H54 (cell line): ENCODE measurements at places on chromosomes 6 and 20.
A peak's percentile ranks its signal among the peaks of the same experiment; 100 is the strongest.

GRCh38 chr6:170545405-170545804 is 7.7 kb downstream of the PSMB1 start:
- no peak for DNase-seq

DNA sequence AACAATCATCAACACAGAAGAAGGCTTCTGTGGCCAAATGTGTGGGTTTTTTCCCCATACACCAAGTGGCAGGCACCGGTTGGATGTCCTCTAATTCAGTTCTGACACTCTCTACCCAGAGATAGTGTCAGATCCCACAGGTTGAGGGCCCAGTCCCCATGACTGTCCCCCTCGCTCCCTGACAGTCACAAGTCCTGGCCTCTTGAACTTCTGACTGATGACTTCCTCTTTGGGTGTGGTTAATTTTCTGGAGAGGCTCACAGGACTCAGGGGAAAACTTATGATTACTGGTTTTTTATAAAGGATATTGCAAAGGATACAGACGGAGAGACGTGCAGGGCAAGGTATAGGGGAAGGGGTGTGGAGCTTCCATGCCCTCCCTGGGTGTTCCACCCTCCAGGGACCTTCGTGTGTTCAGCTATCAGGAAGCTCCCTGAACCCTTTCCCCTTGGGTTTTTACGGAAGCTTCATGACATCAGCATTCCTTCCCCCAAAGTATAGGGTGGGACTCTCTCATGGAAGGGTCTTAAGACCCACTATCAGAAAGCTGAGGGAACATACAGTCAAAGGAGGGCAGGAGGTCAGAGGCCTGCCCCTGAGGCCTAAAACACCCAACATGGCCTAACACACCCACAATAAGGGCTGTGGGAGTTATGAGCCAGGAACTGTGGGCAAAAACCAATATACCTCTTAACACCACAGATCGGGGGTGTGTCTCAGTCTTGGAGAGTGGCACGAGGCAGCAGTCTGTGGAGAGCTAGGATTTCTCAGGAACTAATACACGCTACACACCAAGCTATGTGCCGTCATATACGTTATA is 33.3 kb downstream of the FARS2 start:
- no peak for DNase-seq

DNA sequence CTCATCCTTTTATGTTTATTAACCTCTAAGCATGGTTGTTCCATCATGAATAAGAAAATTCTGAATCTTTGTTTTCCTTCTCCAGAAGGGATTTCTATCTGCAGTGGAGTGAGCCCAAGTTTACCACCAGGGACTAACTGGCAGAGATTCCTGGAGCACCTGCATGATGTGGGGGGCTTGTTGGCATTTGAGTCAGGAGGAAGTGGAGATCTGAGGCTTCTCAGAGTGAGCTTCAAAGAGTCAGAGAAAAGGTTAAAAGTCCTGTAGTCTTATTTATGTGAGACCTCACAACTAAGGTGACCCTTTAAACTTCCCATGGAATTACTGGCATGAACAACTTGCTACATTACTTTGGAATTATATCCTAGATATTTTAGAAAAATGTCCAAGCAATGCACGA is 138.1 kb upstream of the SLC24A3 start:
- DNase-seq: no peak

GRCh38 chr6:165811512-165811911 is 148.5 kb upstream of the PDE10A start:
- no peak for DNase-seq

DNA sequence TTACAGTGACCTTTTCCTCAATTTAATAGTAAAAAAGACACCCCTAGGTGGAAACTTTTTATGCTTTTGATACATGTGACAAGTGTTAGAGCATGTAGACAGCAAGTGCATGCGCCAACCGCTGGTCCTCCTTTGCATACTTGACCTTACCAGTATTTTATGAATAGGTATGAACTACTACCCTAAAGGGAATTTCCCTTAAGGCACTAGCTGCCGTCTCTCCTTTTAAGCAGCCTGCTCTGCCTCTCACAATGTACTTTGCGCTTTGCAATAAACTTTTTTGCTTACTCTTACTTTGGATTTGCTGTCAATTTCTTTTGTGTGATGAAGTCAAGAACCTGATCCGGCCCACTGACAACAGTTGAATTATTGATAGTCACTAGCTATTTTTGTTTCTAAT is 50.6 kb upstream of the ZNF133 start:
- no peak for DNase-seq

DNA sequence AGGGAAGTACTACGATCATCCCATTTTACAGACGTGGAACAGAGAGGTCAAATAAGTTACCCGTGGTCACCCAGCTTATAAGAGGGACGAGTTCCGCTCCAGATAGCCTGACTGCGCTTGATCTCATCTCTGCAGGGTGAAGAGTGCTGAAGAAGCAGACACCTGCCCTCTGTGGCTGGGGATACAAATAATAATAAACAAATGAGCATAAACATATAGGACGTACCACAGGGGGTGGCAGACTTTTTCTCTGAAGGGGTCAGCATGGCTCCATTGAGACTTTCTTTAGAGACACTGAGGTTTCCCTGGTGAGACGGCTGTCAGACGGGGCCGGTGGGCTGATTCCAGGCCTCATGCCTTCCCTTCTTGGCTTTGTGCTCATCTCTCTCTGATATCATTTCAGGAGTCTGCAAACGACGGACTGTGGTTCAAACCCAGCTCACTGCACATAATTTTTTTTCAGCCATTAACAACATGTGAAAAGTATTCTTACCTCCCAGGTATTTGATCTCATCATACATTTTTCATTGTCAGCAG is 47.1 kb downstream of the IRF4 start:
- no peak for DNase-seq

GRCh38 chr6:151025076-151025475 is 159.6 kb downstream of the MTHFD1L start:
- no peak for DNase-seq

DNA sequence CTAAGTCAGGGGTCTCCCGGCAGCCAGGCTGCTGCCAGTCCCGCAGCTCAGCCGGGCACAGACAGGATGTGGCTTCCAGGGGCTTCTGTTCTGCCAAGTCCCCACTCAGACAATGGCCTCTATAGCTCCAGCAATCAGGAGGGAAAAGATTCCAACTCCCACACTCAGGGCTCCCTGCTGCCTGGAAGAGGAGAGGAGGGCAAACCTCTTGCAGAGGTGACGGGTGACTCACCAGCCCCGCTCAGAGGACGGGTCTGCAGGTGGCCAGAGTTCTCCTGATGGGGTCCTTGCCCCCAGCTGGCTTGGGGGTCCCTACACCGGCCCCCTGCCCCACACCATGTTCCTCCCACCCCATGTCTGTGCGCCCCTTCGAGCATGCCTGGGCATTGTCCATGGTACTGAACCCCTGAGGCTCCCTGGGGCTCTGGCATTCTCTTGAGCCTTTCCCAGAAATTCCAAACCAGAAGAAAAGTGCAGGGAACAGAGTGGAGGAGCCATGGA is 32.6 kb downstream of the NTSR1 start:
- peak; percentile 55 for DNase-seq

DNA sequence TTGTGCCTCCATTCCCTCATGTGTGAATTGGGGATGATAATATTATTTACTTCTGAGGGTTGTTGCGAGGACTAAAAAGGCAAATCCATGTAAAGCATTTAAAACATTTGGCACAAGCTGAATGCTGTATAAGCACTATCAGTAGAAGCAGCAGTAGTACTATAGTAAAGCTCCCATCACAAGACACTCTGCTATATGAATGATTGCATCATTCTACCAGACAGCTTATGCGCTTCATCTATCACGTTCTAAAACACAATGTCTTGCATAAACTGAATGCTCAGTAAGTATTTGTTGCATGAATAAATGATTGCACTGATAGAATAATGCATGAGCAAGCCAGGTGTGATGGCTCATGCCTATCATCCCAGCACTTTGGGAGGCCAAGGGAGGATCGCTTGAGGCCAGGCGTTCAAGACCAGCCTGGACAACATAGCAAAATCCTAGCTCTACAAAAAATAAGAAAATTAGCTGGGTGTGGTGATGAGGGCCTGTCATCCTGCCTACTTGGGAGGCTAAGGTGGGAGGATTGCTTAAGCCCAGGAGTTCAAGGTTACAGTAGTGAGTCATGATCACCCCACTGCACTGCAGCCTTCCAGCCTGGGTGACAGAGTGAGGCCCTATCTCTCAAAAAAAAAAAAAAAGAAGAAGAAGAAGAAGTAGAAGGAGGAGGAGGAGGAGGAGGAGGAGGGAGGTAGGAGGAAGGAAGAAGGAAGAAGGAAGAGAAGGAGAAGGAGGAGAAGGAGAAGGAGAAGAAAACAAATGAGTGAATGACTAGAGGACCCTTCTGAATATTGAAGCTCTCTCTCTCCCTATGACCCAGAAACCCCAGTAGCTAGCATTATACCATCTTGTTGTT is 50.0 kb upstream of the FOXO3 start:
- no peak for DNase-seq

DNA sequence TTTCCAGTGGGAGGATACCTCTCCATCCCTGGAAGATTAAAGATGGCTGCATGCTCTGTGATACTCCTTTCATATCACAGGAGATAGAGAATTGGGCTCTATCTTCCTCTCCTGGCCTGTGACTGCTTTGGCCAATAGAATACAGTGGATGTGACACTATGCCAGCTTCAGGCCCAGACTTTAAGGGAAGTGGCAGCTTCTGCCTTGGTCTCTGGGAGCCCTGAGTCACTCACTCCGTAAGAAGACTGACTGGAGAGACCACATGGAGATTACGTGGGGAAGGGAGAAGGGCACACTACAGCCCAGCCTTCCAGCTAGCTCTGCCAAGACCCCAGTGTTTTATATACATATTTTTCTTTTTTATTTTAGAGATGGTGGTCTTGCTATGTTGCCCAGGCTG is 10.4 kb upstream of the MMP9 start:
- no peak for DNase-seq

GRCh38 chr6:17504005-17504404 is 96.1 kb upstream of the FAM8A1 start:
- no peak for DNase-seq

- DNase-seq: no peak
Observed at GRCh38 chr20:53513168-53513488, 80.5 kb downstream of the ZNF217 start.

- DNase-seq: no peak
Observed at GRCh38 chr20:20404633-20405032, 36.7 kb downstream of the INSM1 start.

GRCh38 chr6:79564636-79565035 is 27.4 kb upstream of the LCA5 start:
- DNase-seq: no peak

GRCh38 chr6:52317211-52317610 is 32.7 kb upstream of the MCM3 start:
- DNase-seq: no peak

GRCh38 chr6:88683734-88684133 is 279.7 kb downstream of the RNGTT start:
- no peak for DNase-seq

DNA sequence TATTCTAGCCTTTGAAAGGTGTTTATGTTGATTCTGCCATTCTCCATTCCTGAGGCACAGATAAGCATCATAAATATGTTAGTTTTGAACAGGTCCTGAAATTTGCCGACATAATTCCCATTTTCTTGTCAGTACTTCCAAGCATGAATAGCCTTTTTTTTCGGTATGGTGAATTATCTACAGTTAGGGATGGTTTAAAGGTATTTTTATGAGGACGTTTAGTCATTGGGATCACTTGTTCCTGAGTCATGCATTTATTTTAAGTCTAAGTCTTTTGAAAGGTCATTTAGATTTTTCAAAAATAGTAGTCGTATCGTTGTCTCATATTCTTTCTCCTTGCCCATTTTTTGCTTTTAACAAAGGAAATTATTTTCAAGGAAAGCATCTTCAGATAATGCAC is 98.7 kb downstream of the PHACTR3 start:
- no peak for DNase-seq

DNA sequence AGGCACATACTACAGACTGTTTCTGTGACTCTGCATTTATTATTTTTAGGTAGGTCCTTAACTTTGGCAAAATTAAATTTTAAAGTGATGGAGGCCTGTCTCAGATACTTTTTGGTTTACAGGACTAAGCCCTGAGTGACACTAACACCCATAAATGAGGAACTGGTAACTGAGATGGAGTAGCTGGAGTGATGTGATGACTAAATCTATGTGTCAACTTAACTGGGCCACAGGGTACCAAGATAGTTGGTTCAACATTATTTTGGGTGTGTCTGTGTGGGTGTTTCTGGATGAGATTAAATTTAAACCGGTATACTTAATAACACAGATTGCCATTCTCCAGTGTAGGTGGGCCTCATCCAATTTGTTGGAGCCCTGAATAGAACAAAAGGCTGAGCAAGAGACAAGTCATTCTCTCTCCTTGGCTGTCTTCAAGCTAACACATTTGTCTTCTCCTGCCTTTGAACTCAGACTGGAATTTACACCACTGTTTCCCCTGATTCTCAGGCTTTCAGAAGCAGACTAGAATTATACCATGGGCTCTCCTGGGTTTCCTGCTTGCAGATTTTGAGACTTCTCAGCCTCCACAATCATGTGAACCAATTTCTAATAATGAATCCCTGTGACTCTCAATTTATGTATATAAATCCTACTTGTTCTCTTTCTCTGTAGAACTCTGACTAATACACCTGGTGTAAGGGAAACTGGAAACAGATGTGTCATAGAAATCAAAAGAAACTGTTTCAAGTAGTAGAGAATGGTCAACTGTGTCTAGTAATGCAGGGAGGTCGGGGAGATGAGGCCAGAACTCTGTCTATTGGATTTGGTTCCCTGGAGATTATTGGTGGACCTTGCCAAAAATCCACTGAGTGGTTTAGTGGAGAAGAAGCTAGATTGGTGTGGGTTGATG is 579.2 kb downstream of the EPM2A start:
- DNase-seq: no peak

- no peak for DNase-seq
Observed at GRCh38 chr20:10846766-10847165, 173.0 kb upstream of the JAG1 start.

- no peak for DNase-seq
Observed at GRCh38 chr6:126051791-126052190, 65.5 kb downstream of the TRMT11 start.

GRCh38 chr20:24136659-24137246 is 148.2 kb upstream of the GGTLC1 start:
- no peak for DNase-seq

- no peak for DNase-seq
Observed at GRCh38 chr6:158165919-158166416, 2.1 kb downstream of the SERAC1 start.
